Bladder microvascular endothelial cell (primary cell): ENCODE measurements at places on chromosomes 1 and 21. TPM values are rescaled to one million over a fixed set of nuclear protein-coding genes. Genes with fewer than 3 reads are reported as not detected.

The GJA8 gene
- not detected in 2 replicates for total RNA-seq

The VSIG8 gene
- not detected in 2 replicates for total RNA-seq

The CHRNB2 gene
- total RNA-seq: under 0.01 TPM in 1 of 2 replicates, not detected in the other

The OLIG1 gene
- total RNA-seq: not detected in 2 replicates

The ERVH48-1 gene
- total RNA-seq: not detected in 2 replicates

The KPRP gene
- total RNA-seq: not detected in 2 replicates

The SELENON gene
- total RNA-seq: 20.1 and 69.8 TPM in 2 replicates

The KRTAP19-3 gene
- not detected in 2 replicates for total RNA-seq

The SETDB1 gene
- total RNA-seq: 24.6 and 44.6 TPM in 2 replicates

The PLEKHA6 gene
- total RNA-seq: 1.3 and 4.3 TPM in 2 replicates

The TP73 gene
- total RNA-seq: under 0.01 and 0.13 TPM in 2 replicates

The OR2T2 gene
- not detected in 2 replicates for total RNA-seq

The CLIC6 gene
- total RNA-seq: not detected in 2 replicates

The OR6K3 gene
- not detected in 2 replicates for total RNA-seq

The MTARC1 gene
- 3.8 and 6.2 TPM in 2 replicates for total RNA-seq

The TOR1AIP1 gene
- total RNA-seq: 16.2 and 33.3 TPM in 2 replicates

The GPR153 gene
- 0.65 and 3.1 TPM in 2 replicates for total RNA-seq

The TRNP1 gene
- 5.2 and 5.8 TPM in 2 replicates for total RNA-seq

The NUAK2 gene
- total RNA-seq: 2.9 and 16.2 TPM in 2 replicates

The LCK gene
- total RNA-seq: 0.16 TPM in 1 of 2 replicates, not detected in the other

The ASB17 gene
- total RNA-seq: not detected in 2 replicates

The LDLRAD1 gene
- total RNA-seq: not detected in 2 replicates

The MRPL20 gene
- total RNA-seq: 62.6 and 82.6 TPM in 2 replicates

The CTSS gene
- 45.8 and 116 TPM in 2 replicates for total RNA-seq

The C1orf94 gene
- total RNA-seq: not detected in 2 replicates

The LINGO4 gene
- total RNA-seq: not detected in 2 replicates

The BNIPL gene
- under 0.01 and 0.57 TPM in 2 replicates for total RNA-seq

The RHCE gene
- total RNA-seq: 0.65 and 2.0 TPM in 2 replicates

The TRPM2 gene
- 0.76 and 2.1 TPM in 2 replicates for total RNA-seq

The NOL9 gene
- 12.8 and 26.2 TPM in 2 replicates for total RNA-seq

The KCNJ15 gene
- total RNA-seq: 1.1 and 1.4 TPM in 2 replicates

The NHLH1 gene
- 0.06 TPM in 1 of 2 replicates, not detected in the other for total RNA-seq

The CFHR2 gene
- not detected in 2 replicates for total RNA-seq

The ALG14 gene
- 1.6 and 2.3 TPM in 2 replicates for total RNA-seq

The DCST1 gene
- not detected in 2 replicates for total RNA-seq

The BRDT gene
- not detected in 2 replicates for total RNA-seq

The HTR6 gene
- not detected in 2 replicates for total RNA-seq
